ENCODE measurements at places on chromosomes 16 and 17.

GRCh38 chr16:86480444-86480843 lies 29.9 kb upstream of the FOXF1 start:
- no peak for DNase-seq

GRCh38 chr17:48567209-48567608 lies 10.9 kb downstream of the HOXB4 start:
- no peak for DNase-seq

DNA sequence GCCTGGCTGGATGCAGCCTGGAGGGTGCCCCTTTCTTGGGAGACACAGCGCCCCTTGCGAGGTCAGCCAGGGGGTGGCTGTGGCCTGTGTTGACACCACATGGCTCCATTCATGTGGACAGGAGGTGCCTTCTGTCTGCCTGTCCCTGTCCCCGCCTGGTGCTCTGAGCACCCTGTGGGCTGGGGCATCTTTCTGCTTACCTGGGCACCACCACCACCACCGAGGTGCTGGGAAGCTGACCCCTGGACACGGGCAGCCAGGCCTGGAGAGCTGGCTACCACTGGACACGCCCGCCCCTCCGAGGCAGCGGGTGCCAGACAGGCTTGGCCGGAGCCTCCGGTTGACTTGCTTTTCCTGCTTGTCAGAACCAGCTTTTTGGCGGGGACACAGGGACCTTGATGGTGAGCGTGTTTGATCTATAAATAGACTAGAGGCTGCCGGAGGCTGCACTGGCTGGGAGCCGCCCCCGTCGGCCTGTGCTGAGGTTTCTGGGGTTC lies 121.3 kb upstream of the GSE1 start:
- DNase-seq: no peak

DNA sequence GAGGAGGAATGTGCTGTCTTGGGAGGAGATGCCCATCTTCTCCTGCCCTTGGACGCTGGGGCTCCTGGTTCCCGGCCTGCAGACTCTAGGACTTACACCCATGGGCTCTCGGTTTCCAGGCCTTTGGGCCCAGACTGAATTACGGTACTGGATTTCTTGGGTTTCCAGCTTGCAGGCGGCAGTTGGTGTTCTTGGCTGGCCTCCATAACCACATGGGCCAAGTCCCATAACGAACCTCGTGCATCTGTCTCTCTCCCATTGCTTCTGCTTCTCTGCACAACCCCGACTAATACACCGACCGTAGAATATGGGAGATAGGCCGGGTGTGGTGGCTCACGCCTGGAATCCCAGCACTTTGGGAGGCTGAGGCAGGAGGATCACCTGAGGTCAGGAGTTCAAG lies 162.6 kb downstream of the SDK2 start:
- no peak for DNase-seq

DNA sequence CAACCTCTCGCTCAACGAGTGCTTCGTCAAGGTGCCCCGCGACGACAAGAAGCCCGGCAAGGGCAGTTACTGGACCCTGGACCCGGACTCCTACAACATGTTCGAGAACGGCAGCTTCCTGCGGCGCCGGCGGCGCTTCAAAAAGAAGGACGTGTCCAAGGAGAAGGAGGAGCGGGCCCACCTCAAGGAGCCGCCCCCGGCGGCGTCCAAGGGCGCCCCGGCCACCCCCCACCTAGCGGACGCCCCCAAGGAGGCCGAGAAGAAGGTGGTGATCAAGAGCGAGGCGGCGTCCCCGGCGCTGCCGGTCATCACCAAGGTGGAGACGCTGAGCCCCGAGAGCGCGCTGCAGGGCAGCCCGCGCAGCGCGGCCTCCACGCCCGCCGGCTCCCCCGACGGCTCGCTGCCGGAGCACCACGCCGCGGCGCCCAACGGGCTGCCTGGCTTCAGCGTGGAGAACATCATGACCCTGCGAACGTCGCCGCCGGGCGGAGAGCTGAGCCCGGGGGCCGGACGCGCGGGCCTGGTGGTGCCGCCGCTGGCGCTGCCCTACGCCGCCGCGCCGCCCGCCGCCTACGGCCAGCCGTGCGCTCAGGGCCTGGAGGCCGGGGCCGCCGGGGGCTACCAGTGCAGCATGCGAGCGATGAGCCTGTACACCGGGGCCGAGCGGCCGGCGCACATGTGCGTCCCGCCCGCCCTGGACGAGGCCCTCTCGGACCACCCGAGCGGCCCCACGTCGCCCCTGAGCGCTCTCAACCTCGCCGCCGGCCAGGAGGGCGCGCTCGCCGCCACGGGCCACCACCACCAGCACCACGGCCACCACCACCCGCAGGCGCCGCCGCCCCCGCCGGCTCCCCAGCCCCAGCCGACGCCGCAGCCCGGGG lies 1.3 kb downstream of the FOXC2 start:
- DNase-seq: no peak

DNA sequence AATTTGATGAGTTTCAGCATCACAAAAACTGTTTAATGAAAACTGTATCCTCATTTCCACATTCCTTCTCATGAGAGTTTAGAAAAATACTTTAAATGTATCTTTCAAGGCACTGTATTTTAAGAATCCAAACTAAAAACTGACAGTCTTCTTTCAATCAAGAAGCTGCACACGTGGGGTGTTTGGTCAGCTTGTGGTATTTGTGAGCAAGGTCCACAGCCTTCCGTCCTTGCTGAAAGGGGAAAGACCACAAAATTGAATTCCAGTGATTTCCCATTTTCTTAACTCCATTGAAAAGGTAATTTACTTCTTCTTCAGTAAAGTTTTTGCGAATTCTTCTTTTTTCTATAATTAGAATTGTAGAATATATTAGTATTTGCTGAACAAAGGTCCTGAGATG lies 3.4 kb upstream of the DYNC1LI2 start:
- no peak for DNase-seq

DNA sequence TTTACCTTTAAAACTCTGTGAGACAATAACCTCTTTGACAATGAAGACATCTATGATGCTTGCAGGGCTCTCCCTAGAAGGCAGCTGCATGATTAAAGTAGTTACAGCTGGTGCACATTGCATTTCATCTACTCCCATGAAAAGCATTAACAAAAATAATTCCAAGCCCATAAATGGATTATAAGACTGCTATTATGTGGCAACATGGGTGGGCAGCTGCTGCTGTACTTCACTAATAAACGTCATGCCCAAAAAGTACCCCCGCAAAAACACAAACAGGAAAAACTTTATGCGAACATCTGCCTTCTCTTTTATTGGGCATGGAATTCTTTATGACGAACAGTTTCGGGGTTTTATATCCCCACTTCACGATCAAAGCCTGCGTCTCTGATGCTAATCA lies 224.9 kb downstream of the CA10 start:
- DNase-seq: no peak

GRCh38 chr17:56510554-56511342 lies 82.8 kb upstream of the NOG start:
- no peak for DNase-seq

GRCh38 chr17:31398381-31399311 lies 7.2 kb downstream of the RAB11FIP4 start:
- DNase-seq: no peak

DNA sequence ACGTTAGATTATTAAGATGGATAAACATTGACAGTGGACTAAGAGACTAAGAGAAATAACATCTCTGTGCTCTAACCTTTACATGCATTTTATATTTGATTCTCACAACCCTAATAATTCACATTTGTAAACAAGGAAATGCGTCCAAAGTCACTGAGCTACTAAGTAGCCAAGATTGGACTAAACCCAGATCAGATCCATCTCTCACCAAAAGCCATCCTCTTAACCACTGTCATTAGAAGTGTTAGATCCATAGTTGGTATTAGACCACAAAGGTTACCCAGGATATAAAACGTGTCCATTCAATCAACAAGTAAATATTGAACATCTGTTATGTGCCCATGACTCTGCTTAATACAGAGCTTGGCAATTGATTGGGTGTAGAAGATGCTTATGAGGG lies 5.2 kb downstream of the HSD17B2 start:
- DNase-seq: no peak

DNA sequence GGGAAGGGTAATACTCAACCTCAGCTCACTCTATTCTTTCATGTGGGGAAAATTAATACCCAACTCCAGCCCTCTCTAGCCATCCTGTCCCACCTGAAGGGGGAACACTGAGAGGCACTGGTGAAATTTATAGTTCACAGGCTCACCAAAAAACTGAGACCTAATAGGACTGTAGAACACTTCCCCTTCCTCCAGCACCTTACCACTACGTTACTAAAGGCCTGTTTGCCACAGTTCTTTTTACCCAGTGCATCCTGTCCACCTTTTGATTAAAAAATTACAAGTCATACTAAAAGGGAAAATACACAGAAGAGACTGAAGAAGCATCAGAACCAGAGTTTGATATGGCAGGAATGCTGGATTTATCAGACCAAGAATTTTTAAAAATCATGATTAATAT lies 26.0 kb downstream of the DHRS7B start:
- DNase-seq: no peak

DNA sequence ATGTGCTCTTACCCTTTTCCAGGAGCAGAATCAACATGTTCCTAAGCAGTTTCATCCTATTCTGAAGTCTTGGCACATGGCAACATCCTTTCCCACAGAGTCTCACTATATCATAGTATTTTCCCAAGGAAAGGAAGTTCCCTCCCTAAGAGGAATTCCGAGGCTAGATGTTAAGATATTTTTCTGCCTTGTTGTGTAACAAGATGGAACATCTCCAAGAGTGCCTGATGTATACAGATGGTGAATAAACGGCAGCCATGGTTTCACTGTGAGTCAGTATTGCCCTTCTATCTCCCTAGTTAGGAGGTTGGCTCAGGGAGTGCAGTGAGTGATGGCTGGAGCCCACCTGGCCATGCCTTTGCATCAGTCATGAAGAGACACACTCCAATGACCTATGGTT lies 48.2 kb downstream of the SPACA3 start:
- no peak for DNase-seq

DNA sequence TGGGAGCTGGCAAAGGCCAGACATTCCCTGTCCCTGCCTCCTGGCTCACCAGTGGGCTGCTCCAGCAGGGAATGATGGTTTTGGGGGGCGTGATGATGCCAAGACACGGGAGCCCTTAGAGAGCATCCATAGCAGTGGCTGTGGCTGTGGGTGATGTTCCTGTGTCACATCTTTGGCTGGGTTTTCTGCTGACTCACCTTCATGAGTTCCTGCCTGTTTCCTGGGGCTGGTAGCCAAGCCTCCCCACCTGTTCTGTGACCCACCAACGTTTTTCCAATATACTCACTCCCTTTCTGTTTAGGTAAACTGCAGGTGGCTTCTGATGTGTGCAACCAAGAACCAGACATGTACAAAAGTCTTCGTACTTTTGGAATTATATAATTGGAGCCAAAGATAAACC lies 16.5 kb upstream of the NF1 start:
- DNase-seq: no peak

- no peak for DNase-seq
Observed at GRCh38 chr16:79882340-79883005, 281.9 kb upstream of the MAF start.

GRCh38 chr16:75010427-75010826 lies 11.6 kb downstream of the ZNRF1 start:
- no peak for DNase-seq

DNA sequence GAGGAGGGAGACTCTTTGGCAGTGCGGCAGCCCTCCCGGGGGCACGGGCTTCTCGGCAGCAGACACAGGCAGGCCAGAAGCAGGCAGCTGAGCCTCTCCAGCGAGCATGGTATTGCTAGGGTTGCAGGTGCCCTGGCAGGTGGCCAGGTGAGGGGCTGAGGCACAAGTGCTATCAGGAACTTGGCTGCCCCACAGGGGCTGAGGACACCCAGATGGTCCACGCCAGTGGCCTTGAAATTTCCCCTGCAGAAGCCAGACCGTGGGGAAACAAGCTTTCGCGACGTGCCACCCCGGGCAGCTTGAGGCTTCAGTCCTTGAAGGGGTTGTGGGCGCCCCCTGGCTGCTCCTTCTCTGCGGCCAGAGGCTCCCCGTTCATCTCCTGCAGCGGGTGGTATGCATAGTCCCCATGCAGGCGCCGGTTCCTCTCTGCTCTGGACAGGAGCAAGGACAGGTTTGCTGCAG lies 8.5 kb downstream of the NAGPA start:
- DNase-seq: no peak

DNA sequence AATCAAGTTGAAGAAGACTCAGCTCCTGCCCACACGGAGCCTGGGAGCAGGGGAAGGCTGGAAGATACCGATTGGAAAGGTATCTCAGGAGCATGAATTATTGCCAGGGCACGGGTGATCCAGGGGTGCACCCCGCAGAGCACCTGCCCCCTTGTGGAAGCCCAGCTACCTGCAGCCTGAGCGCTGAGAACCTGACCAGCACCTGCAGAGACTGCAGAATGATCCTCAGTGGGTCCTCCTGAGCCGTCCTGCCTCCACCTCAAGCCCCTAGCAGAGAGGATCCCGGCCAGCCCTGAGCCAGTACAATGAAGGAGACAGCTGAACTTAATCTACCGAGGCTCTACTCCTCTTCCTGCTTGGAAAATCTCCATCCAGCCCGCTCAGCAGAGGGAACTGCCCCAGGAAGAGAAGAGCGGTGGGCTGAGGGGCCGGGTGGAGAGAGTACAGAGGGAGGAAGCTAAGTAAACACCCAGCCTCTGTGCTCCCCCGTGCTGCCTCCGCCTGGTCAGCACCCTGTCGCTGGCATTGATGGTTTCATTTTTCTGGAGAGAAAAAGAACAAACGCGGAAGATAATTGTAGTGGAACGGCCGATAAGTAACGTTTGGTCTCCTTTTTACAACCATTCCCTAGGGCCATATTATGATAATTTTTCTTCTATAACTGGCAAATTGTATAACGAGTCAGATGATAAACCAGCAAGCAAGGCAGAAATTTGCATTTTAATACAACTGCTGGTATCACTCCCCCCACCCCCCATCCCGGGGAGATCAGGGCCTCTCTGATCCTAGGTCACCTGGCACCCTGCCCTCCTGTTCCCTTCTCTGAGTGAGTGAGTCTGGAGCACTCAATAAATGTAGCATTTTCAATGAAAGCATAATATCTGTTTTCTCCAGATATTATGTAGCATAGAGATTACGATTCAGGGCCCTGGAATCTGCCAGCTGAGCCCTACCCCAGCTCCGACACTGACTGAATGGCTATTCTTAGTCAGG lies 204.5 kb upstream of the RPL38 start:
- DNase-seq: peak; percentile 65

- no peak for DNase-seq
Observed at GRCh38 chr16:88883946-88884345, 17.5 kb upstream of the PABPN1L start.

GRCh38 chr17:59010026-59010425 lies 96.7 kb downstream of the TRIM37 start:
- no peak for DNase-seq

DNA sequence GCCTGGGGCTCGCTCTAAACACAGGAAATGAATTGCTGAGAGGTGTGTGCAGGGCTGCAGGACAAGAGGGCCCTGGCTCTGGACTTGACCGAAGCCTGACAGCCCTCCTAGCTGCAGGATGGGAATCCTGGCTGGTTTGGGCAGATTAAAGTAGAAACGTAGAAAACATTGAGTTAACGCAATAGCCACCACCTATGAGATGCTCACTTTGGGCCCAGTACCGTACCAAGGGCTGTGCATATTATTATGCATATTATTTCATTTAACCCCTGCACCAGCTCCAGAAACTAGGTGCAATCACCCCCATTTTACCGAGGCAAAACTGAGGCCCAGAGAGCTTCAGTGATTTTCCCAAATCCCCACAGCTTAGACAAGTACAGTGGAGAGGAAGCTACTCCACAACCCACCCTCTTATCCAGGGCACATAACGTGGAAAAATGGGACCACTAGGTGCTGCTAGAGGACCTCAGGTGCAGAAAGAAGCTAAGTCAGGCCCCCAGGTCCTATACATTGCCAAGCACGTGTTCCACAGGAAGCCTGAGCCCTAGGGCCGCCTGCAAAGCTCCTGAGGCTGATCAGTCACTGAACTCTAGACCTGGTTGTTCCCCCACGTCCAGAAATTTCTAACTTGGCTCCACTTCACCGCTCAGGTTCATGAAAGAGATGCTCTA lies 79.2 kb downstream of the MYH11 start:
- DNase-seq: no peak

All from liver (tissue), 10 donors.